Endothelial cell of umbilical vein (primary cell): ENCODE measurements at places on chromosomes 3 and 15. TPM values are rescaled to one million over a fixed set of nuclear protein-coding genes. Genes with fewer than 3 reads are reported as not detected.

Gene DIPK2A
- polyA plus RNA-seq: 18.9 and 50.7 TPM in 2 replicates

Gene DUOX2
- 0.01 and 0.02 TPM in 2 replicates for polyA plus RNA-seq

Gene CPA3
- polyA plus RNA-seq: 4.6 and 6.4 TPM in 2 replicates

Gene CTDSPL2
- 9.3 and 12.2 TPM in 2 replicates for polyA plus RNA-seq

Gene FBXL2
- 44.7 and 53.5 TPM in 2 replicates for polyA plus RNA-seq

Gene SH3BP5
- 25.0 and 35.3 TPM in 2 replicates for polyA plus RNA-seq

Gene NR2E3
- polyA plus RNA-seq: 0.03 and 0.04 TPM in 2 replicates

Gene PHC3
- 35.7 and 41.1 TPM in 2 replicates for polyA plus RNA-seq

Gene CP
- not detected in 2 replicates for polyA plus RNA-seq

Gene LRTM1
- polyA plus RNA-seq: not detected in 2 replicates

Gene POPDC2
- polyA plus RNA-seq: 0.57 and 1.3 TPM in 2 replicates

Gene FEZF2
- polyA plus RNA-seq: not detected in 2 replicates

Gene ACAD9
- polyA plus RNA-seq: 55.2 and 58.6 TPM in 2 replicates

Gene TERC
- 2.6 TPM in 2 replicates for polyA plus RNA-seq

Gene SNURF
- 2.3 and 3.9 TPM in 2 replicates for polyA plus RNA-seq

Gene PODXL2
- 5.5 and 8.1 TPM in 2 replicates for polyA plus RNA-seq

Gene FBXW12
- not detected in 2 replicates for polyA plus RNA-seq

Gene PARP3
- polyA plus RNA-seq: 13.3 and 13.8 TPM in 2 replicates

Gene C3orf85
- polyA plus RNA-seq: not detected in 2 replicates

Gene THBS1
- 6,148 and 6,293 TPM in 2 replicates for polyA plus RNA-seq

Gene SAMD7
- polyA plus RNA-seq: not detected in 2 replicates

Gene OXTR
- 0.08 and 0.12 TPM in 2 replicates for polyA plus RNA-seq

Gene PIK3CA
- 2.8 and 4.2 TPM in 2 replicates for polyA plus RNA-seq

Gene LMAN1L
- not detected in 2 replicates for polyA plus RNA-seq

Gene SLC51B
- polyA plus RNA-seq: not detected in 2 replicates

Gene SLC15A2
- polyA plus RNA-seq: 0.14 and 0.39 TPM in 2 replicates

Gene SKOR1
- 0.05 and 0.06 TPM in 2 replicates for polyA plus RNA-seq

Gene ITPKA
- polyA plus RNA-seq: 0.14 and 0.25 TPM in 2 replicates

Gene MUC13
- polyA plus RNA-seq: not detected in 2 replicates

Gene FETUB
- not detected in 2 replicates for polyA plus RNA-seq

Gene CSTA
- not detected in 2 replicates for polyA plus RNA-seq

Gene GRIP2
- polyA plus RNA-seq: not detected in 2 replicates

Gene SEMA3G
- 27.9 and 34.0 TPM in 2 replicates for polyA plus RNA-seq

Gene SLC28A2
- polyA plus RNA-seq: not detected in 2 replicates

Gene PTPN9
- polyA plus RNA-seq: 37.2 and 43.7 TPM in 2 replicates

Gene PPP1R14D
- polyA plus RNA-seq: not detected in 2 replicates

Gene CD86
- polyA plus RNA-seq: not detected in 2 replicates

Gene ALPK3
- 18.4 and 18.7 TPM in 2 replicates for polyA plus RNA-seq

Gene ARPC4
- 181 and 217 TPM in 2 replicates for polyA plus RNA-seq

Gene SERPINI2
- not detected in 2 replicates for polyA plus RNA-seq
